ENCODE measurements at places on chromosomes 7 and 10. TPM values are rescaled to one million over a fixed set of nuclear protein-coding genes. Genes with fewer than 3 reads are reported as not detected.

- peak; percentile 69 for DNase-seq
Observed at GRCh38 chr10:11810313-11810766, 12.8 kb upstream of the PROSER2 start.

DNA sequence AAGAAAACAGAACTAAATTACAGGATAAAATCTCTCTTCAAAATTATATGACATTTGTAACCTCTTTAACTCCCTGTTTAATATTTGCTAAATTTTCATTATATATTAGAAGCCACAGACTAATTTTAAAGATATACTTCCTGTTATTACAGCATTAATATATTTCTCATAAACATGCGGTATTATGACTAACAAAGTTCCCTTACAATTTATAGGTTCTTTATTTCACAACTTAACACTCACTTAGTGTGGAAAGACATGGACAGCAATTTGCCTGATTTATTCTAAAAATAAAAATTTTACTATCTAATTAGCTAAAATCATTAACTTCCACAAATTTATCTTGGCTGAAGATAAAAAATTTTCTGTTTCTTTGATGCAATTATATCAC is 29.0 kb downstream of the CTNNA3 start:
- no peak for DNase-seq

Gene RAMP3
- total RNA-seq = not detected

DNA sequence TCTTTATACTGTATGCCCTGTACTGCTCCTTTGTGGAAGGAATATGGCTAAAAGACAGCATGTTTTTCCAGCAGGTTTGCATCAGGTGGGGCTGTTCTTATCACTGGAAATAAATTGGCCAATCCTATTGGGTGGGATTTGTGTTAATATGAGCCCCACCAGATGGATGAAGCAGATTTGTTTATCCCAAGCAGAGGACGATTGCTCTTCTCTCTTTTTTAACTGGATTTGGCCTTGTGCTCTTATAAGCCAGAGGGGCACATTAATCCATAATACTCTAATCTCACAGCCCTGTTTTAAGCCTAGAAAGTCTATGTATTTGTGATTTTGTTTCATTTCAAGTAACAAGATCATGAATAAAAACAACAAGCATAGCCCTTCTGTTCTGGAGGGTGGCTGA is 240.1 kb upstream of the ADARB2 start:
- DNase-seq = no peak

GRCh38 chr7:17402628-17403278 is 104.3 kb downstream of the AHR start:
- DNase-seq = no peak

GRCh38 chr7:151396328-151396970 is 13.4 kb downstream of the WDR86 start:
- DNase-seq = no peak

- no peak for DNase-seq
Observed at GRCh38 chr7:75630549-75630948, 108.2 kb downstream of the HIP1 start.

Gene ANKRD7
- 3.2 TPM for total RNA-seq

DNA sequence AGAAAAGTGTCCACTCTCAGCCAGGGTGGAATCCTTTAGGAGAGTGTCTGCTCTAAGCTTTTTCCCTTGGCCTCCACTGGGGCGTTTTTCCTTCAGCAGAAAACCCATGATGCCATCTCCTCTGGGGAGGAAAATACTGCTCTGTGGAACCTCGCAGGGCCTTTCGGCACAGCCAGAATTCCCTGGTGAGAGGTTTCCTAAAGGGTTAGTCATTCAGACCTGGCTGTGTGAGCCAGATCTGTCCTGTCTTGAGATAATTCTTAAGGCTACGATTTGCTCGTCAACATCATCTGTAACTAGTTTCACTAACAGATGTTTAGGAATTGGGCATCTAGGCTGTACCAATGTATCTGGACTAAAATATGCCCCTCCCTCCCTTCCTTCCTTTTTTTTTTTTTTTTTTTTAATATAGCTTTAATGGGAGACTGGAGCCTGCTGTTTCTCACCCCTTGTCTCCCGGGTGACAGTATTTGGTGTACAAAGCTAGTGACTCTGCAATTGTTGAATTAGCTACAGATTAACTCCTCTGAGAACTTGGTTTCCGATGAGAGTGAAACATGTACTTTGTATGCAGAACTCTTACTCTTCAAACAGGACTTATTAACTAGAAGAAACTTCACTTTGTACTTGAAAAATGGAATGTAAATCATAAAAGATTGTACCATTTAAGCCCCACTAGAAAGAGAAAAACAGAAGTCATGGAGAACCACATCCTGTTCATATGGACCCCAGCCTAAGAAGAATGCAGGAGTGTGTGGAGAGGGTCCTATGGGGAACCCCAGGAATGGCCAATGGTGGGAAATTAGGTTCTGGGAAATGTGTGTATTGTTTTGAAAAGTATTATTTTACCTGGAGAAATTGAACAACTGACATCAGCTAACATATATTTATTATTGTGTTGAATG is 230.9 kb downstream of the CAMK1D start:
- no peak for DNase-seq

Gene MXI1
- 2.6 TPM for total RNA-seq

DNA sequence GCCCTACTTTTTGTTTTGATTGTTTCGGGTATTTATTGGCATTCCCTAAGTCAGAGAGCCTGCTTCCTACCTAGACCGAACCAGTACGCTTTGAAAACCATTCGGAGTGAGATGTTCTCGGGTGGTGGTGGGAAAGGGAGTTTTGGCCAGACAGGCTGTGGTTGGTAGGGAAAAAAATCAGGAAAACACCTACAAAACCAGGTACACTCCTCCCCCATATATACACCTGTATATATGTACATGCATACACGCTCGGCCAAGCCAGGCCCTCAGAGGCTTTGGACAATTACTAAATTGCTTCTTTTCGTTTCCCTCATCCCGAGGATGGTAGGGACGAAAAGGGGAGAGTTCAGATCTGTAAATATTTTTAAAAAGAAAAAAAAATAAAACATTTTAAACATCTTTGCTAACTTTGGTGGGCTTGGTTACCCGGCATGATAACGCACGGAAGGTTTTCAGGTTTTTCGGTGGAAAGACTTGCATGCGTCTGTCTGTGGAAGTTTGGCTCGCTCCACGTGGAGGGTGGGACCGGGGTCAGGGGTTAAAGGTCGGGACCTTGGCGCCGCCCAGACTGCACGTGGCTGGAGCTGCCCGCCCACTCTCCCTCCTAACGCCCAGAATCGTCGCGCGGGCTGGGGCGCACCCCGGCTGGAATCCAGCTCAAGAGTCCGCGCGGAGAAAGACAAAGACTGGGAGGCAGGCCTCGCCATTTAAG is 2.5 kb downstream of the HMX2 start:
- no peak for DNase-seq

- DNase-seq = peak; percentile 50
Observed at GRCh38 chr10:60718886-60719285, 59.4 kb upstream of the CDK1 start.

GRCh38 chr7:19080093-19080492 is 37.3 kb downstream of the TWIST1 start:
- DNase-seq = no peak

DNA sequence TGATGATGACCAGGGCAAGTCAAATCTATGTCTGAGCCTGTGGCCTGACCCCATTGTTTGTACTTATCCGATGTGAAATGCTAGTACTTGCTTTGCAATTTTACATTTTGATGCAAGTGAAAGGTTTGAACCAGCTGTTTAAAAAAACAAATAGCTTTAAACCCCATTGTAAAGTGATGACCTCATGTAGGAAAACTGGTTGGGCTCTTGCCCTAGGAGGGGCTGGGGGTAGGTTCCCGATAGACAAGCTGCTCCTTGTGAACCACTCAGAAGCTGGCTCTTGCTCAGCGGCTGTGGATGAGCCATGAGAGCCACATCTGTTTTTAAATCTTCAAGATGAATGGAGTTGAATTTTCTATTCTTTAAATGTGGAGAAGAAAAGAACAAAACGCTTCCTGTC is 185.3 kb downstream of the WDR11 start:
- no peak for DNase-seq

- DNase-seq = peak; percentile 53
Observed at GRCh38 chr7:27210441-27211083, 10.7 kb upstream of the HOXA13 start.

Gene RNF133
- total RNA-seq = 0.17 TPM

Gene CUZD1
- total RNA-seq = not detected

DNA sequence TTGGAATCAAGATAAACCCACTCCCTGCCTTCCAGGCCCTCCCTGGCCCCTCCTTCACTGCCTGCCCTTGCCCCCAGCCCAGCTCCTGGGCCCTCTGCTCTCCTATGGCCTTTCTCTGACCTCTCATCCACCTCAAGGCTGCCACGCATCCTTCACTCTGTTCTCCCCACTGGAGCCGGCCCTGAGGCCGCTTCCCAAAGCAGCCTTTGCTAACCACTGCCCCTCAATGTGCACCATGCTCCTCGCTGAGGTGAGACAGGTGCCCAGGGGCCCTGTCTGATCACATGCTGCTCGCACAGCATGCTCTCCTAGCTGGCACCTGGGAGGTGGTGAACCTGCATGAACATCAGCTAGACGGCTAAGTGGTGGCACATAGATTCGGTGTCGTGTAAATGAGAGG is 138.5 kb upstream of the RET start:
- DNase-seq = no peak

- peak; percentile 75 for DNase-seq
Observed at GRCh38 chr7:2886900-2887299, 42.8 kb upstream of the GNA12 start.

- DNase-seq = peak; percentile 77
Observed at GRCh38 chr7:26365077-26365900, 73.6 kb downstream of the SNX10 start.

- DNase-seq = no peak
Observed at GRCh38 chr7:111400088-111400487, 162.2 kb downstream of the IMMP2L start.

GRCh38 chr10:35379226-35380137 is 43.2 kb downstream of the CCNY start:
- no peak for DNase-seq

Gene HOXA5
- 0.98 TPM for total RNA-seq

Gene WDFY4
- total RNA-seq = not detected

- DNase-seq = no peak
Observed at GRCh38 chr7:151235091-151235787, 3.0 kb downstream of the CHPF2 start.

Gene STRA8
- total RNA-seq = not detected

GRCh38 chr7:79620291-79620690 is 166.8 kb upstream of the MAGI2 start:
- DNase-seq = no peak

DNA sequence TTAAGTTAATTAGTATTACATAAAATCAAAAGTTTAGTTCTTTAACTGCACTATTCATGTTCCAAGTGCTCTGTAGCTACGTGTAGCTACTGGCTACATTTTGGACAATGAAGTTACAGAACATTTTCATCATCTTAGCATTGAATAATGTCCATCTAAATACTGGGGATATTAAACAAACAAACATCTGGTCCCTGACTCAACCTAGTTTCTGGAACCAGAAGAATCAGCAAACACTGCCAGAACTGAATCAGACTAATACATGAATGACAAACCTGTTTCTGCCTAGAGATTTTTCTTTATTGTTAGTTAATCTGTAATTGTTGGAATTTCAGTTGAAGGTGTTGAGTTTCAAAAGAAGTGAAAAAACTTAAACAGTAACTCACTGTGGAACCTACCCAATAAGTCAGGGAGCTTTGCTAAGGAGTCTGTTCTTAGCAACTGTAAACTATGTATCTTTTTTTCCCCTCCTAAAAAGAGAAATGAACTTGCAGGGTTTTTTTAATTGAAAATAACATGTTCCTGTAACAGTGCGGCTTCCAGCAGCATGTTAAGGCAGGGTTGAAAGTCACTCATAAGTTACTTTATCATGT is 58.3 kb downstream of the CDK13 start:
- DNase-seq = no peak

DNA sequence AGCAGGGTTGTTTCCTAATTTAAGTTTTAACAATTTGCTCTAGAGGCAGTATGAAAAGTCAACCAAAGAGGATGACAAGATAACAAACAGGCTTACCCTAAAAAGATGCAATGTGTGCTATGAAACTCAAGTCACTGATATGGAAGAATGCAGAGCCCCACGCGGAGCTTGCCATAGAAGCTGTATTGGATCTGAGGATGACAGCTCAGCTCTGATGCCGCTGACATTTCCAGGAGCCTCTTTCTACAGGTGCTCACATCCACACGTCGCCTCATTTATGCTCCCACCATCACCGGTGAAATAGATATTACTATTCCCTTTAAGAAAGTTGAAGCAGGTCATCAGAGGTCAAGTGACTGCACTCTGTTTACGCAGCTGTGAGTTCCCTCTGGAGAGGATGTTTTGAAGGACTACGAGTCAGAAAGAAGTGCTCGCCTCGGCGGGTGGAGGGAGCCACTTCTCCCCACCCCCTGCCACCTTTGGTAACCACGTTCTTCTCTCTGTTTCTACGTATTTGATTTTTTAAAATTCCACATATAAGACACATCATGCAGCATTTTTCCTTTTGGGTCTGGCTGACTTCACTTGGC is 275.4 kb downstream of the GLRX3 start:
- no peak for DNase-seq

DNA sequence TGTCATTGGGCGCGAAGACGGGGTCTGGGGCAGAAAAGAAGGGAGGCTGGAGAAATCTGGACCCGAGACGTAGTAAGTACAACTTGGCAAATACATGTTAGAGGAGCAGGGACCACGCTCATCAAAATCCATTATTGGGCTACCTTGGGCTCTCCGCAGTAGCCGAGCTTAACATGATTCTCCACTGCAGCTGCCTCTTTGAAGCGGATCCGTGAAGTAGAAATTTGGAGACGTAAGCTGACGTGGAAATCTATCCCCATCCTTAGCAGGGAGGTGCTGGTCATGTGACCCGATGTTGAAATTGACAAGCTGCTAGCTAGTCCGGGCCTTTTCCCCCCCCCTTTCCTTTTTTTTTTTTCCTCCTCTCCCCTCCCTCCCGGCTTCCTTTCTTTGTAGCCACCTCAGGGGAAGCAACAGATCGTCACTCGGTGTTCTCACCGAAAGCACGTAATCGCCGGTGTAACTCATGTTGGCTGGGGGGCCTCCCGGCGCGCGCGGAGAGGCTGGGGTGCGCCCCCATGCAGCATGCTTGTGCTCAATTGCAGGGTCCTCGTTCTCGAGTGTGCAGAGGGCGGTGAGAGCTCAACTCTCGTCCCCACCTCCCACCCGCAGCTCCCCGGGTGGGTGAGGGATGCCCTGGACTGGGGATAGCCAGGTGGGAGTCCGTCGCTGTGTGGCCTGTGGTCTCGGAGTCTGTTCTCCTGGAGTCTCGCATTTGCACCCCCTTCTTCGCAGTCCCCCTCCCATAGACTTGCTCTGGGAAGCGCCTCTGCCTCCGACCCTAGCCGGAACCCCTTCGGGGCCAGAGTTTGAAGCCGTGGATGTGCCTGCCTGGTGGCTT is at the start of gene HOXA11:
Gene HOXA11 (minus strand): TSS at position 220 of the 841 bp plus-strand sequence. CDS start 88 bp downstream, at position 132.
- no peak for DNase-seq

- no peak for DNase-seq
Observed at GRCh38 chr10:35643151-35644049, 1.3 kb upstream of the FZD8 start.

GRCh38 chr10:73469579-73469978 is 26.2 kb downstream of the PPP3CB start:
- DNase-seq = no peak

DNA sequence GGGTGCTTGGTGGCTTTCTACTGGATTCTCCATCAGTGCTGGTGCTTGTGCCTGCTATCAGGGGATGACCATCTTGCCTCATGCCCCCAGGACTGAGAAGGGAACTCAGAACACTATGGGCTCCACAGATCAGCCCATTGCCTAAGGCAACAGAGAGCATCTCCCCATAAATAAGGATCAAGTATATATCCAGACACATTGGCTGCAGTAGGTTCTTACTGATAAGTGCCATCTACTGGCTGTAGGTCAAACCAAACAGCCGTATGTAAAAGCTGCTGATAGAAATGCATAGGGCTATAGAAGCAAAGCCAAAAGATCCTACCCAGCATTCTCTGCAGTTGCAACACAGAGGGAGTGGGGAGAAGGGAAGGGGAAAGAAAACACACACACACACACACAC is 153.7 kb downstream of the CDK14 start:
- no peak for DNase-seq
